ENCODE measurements at places on chromosomes 3 and 15.

- no peak for DNase-seq
Observed at GRCh38 chr3:38611866-38612265, 37.6 kb downstream of the SCN5A start.

- DNase-seq: peak; percentile 76
Observed at GRCh38 chr15:101258238-101259144, 6.6 kb upstream of the CHSY1 start.

DNA sequence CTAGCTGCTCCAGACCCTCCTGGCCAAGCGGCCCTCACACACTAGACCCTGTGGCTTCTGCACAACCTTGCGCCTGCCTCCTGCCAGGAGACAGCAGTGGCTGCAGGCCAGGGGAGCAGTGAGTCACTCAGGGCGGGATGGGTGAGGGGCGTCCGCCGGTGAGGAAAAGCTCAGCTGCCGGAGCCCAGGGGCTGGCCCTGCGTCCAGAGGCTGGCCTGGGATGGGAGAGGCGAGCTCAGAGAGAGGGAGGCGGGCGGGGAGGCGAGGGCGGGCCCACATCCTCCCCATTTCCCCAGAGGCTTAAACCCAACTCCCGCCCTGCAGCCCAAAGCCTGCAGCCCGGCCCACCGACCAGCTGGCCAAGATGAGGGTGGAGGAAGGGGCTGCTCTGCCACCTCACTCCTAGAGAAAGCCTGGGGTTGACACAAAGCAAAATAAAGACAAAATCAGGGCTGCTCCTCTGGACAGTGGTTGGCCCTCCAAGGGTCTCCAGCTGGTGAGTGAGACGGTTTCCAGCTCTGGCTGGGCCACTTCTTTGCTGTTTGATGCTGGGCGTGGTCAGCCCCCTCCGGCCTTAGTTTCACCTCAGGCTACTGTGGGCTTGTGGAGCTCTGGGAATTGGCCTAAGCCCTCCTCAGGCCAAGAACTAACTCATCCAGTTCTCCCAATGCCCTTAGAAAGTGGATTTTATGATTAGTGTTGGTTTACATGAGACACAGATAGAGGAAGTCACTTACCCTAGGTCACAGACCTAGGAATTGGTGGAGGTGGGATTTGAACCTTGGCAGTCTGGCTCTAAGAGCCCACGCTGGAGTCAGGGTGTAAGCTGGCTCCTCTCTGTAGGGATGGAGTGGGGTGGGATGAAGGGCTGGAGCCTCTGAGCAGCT is 50.6 kb downstream of the IQSEC1 start:
- DNase-seq: peak; percentile 94

GRCh38 chr15:37016231-37016630 is 84.1 kb downstream of the MEIS2 start:
- peak; percentile 37 for DNase-seq

GRCh38 chr15:67833710-67834511 is 5.9 kb downstream of the RNU6-1 start:
- DNase-seq: peak; percentile 63

- DNase-seq: no peak
Observed at GRCh38 chr3:150527464-150528255, 18.6 kb downstream of the SERP1 start.

DNA sequence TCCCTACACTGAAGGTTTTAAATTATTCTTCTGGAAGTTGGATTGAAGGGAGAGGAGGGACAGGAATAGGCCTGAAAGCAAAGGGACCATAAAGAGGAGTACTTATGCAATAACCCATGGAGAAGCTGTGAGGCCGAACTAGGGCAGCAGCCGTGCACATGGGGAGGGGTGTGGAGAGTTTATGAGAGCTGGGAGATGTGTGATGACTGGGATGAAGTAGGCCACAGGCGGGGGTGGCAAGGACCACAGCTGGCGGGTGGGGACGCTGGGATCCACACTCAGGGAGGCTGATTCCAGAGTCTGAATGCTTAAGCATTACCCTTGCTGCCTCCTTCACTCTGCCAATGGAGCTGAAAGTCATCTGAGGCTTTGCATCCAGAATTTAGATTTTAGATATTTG is 123.8 kb downstream of the ARNT2 start:
- no peak for DNase-seq

DNA sequence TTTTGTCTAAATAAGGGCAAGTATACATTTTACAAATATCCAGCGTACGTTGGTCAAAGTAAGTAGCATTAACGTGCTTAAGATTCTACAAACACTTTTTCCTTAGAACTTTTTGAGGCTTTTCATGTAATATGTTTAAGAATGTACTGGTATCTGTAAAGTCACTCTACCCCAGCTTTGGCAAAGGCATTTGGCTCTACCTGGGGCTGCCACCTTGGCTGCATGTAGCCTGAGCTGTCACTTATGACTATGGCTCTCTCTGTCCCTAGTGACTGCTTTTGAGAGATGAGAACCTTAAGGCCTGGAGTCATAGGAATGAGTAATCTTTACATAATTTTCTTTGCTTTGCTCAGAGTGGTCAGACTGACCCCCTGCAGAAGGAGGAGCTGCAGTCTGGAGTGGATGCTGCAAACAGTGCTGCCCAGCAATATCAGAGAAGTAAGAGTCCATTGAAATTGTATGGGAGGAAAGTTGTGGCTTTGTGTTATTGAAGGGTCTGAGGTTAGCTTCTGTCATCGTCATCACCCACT is 61.2 kb downstream of the IQGAP1 start:
- no peak for DNase-seq

- DNase-seq: no peak
Observed at GRCh38 chr3:4997946-4998345, 18.7 kb downstream of the BHLHE40 start.

DNA sequence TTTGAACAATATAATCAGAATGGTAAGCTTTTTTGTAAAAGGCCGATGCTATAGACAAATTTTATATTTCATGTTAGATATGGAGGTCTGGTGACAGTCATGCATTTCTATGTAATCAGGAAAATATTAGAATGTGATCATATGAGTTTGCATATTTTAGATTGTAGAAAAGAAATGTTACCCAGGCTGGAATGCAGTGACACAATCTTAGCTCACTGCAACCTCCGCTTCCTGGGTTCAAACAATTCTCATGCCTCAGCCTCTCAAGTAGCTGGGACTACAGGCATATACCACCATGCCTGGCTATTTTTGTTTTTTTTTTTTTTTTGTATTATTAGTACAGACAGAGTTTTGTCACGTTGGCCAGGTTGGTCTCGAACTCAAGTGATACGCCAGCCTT is 152.0 kb downstream of the LMLN start:
- no peak for DNase-seq

GRCh38 chr3:46020766-46021510 is 6.3 kb downstream of the XCR1 start:
- DNase-seq: no peak

GRCh38 chr15:64930019-64930652 is 18.4 kb downstream of the ANKDD1A start:
- DNase-seq: no peak

- DNase-seq: no peak
Observed at GRCh38 chr3:172915911-172916514, 165.5 kb downstream of the ECT2 start.

- DNase-seq: no peak
Observed at GRCh38 chr3:29144361-29144760, 136.5 kb upstream of the RBMS3 start.

DNA sequence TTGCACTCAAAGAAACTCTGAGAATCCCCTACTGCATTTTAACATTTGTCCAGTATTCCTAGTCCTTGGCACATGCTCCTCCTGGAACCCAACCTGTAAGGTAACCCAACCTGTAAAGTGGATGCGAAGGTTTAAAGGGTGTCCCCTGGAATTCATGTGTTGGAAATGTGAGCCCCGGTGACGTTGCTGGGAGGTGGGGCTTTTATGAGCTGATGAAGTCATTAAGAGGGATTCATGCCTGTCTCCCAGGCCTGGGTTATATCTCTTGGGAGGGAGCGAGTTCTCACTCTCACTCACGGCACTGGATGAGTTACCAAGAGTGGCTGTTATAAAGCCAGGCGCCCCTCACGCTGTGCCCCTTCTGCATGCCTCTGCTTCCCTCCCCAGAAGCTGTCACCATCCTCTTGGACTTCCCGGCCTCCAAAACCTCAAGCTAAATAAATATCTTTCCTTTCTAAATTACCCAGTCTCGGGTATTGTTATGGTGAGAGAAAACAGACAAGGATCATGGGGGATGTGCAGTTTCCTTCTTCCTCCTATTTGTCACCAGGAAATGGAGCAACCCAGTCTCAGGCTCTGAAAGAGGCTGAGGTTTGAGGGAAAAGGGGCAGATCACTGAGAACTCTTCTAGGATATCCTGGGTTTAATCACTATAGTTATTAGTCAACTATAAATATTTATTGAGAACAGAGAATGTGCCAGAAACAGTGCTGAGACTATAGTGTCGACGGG is 7.6 kb downstream of the XXYLT1 start:
- DNase-seq: no peak

GRCh38 chr3:127030508-127031412 is 47.8 kb downstream of the PLXNA1 start:
- DNase-seq: no peak

GRCh38 chr3:111715911-111716523 is 120.9 kb upstream of the ZBED2 start:
- DNase-seq: peak; percentile 53

DNA sequence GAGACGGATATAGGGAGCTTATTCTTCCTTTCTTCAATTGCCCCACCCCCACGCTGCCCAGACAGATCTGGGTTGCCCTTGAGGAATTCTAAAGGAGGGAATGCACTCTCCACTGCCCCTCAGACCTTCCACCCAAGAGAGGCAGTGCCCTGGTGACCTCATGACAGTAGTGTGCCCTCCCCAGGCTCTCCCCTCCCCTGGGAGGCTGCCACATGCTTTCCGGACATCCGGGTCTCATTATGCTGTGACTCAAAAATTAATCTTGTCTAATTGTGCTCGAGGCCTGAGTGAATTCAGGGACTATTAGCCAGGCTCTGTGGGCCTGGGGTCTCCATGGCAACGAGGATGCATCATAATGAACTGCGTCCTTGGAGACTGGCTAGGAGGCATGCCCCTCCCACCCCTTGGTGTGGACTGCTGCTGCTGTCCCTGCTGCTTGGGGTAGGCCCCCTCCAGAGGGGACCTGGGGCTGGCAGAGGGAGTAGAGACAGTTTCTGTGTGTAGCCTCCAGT is 20.8 kb downstream of the CORO2B start:
- DNase-seq: peak; percentile 59

DNA sequence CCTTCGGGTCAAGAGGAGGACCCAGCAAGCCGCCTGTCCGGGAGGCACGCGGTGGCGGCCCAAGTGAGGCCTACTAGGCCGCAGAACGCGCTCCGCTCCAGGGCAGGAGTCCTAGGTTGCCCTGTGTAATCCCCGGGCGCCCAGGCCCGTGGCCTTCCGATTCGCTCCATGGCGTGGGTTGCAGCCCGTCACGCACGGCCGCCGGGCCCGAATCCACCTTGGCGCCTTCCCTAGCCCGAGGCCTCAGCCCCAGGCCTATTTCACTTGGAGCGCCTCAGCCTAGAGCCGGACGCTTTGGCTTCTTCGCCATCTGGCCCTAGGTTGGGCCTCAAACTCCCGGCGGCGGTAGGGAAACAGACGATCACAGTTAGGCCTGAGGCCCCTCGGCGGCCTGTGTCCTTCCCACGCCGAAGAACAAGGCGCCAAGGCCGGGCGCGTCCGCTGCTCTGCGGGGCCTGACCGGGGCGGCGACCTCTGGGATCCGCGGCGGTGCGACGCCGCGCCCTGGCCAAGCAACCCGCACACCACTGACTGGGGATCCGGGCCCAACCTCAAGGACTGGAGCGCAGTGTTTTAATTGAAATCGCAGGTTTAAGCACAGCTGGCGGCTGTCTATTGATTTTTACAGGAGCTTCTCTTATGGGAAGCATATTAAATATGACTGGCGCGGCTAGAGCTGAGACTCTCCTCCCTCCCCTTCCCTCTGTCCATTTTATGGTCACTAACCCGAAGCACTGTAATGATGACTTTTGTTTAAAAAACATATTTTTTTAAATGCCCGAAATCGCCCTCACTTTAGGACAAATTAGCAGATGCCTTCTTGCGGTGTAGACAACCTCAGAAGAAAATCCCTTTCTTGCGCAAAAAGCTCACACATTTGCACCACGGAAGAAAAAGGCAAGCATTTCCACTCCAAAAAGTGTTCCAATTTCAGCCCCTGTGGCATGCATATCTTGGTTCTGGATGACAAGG is 3.8 kb upstream of the FEZF2 start:
- DNase-seq: no peak

DNA sequence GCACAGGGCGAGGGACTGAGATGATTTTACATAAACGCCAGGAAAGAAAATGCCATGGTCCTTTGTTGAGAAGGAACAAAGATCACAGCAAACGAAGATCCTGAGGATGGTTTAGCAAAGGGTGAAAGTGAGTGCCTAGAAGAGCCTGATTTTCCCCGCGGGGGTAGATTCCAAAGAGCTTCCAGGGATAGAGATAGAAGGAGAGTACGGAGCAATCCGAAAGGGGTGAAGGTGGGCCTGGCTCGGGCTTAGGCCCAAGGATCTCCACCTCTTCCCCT is 977 bp downstream of the CDC25A start:
- no peak for DNase-seq

DNA sequence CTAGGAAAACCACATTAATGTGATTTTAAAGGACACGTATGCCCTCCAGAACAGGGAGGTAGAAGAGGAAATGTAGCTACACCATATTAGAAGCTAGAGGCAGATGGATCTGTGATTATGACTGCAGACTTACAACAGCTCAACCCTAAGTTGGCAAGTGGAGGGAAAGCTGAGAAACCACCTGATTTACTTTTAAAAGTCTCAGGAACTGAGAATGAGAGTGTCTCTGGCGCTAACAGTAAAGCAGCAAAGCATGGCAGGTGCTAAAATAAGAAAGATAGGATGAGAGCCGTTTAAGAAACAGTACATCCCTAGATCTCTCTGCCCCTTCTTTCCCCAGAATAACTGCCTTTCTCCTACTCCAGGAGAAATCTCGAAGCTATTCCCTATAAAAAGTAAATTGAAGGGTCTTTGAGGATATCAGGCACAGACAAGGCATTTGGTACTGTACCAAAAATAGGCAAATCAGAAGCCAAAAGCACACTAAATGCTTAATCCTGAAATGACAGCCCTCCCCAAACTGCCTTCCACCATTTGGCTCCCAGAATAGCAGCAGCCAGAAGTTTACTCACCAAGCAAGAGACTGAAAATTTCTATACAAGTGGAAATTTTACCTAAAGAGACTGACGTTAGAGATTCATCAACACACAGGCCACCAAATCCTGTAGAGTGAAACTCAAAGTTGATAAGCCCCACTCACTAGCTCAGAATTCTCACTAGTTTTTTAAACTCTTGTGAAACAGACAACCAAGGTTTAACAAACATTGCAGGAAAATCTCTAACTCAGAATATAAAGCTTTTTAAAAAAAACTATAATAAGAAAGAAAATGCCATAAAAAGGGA is 34.3 kb upstream of the PARP14 start:
- DNase-seq: no peak

DNA sequence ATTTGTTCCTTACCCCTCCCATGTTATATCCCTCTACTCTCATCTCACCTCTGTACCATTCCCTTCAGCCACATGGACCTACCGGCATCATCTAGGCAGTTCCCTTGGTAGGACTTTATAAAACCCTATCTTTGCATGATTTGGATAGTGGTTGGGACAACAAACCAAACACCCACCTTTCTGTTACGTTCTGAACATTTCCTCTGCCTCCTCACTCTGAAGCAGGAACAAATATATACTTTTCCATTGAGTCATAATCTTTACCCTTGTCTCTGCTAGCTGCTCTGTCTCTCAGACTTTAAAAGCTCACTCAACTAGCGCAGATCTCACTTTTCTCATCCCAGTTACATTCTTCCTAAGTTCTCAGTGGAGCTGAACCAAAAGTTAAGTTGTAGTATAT is 17.8 kb downstream of the UBXN7 start:
- DNase-seq: no peak
